Epithelial cell of prostate (primary cell): ENCODE measurements at places on chromosomes 12 and 14.

- DNase-seq = no peak
Measured at GRCh38 chr12:85765453-85765869, 70.7 kb downstream of the RASSF9 start.

DNA sequence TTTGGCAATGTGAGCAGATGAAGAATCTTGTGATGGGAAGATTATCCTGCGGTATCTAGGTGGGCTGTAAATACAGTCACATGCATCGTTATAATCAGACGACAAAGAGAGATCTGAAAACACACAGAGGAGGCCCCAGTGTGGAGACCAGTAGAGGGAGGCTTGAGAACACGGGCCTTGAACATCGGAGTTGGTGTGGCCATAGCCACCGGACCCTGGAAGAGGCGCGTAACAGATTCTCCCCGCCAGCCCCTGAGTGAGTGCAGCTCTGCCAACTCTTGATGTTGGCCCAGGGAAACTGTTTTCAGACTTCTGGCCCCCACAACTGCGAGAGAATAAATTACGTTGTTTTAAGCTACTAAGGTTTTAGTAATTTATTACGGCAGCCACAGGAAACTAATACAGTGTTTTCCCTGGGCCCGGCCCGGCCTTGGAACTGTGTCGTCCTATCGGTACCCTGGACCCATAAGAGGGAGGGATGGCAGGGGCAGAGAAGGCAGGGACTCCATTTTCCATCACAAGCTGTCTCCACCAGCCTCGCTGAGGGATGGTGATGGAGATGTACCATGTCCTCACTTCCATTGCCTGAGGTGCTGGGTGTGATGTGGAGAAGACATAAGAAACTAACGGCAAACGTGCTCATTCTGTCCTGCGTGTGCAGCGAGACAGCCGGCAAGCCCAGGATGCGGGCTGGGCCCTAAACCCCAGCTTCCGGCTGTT, 91.6 kb downstream of the NTF3 start:
- DNase-seq = no peak

DNA sequence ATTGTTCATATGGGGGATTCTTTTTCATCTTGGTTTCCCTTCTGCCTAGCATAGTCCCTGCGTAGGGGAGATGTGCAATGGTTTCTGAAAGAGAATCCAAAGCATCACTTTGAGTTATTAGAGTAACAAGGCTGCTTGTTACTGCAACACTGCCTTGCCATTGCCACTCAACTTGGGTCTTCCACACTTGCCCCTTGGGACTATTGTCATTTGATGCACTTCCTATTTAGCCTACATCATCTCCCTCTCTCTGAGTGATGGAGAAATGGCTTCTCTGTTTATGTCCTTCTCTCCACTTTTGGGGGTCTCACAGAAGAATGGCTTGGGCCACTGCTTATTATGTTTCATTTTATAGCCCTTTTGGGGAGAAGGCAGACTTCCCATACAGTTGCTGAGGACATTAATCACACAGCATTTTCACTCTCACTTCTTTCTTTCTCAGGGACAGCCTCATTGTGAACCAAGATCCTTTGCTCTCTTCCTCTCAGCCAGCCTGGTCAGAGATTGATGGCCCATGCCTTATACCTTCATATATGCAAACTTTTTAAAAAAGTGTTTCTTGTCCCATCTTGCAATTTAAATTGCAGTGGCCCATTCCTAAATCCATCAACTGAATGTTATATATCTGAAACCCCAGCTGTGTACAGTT, 50.8 kb upstream of the POC1B start:
- DNase-seq = no peak

GRCh38 chr12:16163901-16164300, 113.6 kb downstream of the SLC15A5 start:
- no peak for DNase-seq

GRCh38 chr12:41407232-41407799, 219.2 kb downstream of the PDZRN4 start:
- DNase-seq = no peak

- no peak for DNase-seq
Measured at GRCh38 chr14:89123851-89124250, 293.2 kb downstream of the FOXN3 start.

DNA sequence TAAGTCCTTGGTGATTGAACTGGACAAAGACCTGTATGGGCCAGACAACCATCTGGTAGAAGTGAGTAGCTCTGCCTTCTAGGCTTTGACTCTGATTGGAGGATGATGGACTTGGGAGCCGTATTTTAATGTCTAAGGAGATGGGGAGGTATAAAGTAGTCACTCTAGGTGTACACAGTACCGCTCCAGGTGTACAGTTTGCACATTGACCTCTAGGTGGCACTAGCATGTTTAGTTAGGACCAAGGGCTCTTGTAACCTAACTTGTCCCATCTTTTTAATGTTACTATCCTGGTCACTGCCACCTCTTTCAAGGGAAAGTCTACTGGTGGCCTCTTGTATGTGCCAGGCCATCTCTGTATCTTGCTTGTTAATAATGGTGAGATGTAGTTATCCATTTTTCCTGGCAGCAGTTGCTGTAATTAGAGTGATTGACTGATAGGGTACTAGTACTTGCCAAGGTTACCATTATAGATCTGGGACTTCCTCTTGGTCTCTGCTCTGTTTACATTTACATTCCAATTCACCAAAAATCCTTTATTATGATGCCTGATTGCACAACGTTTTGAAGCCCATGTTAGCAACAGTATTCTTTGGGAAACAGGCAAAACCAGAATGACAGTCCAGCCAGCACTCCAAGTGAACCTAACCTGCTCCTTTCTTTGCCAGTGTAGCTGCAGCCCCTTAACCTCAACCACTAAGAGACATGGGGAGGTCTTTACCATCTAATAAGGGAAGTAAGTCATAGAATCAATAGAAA, 3.6 kb downstream of the SMARCD1 start:
- no peak for DNase-seq

DNA sequence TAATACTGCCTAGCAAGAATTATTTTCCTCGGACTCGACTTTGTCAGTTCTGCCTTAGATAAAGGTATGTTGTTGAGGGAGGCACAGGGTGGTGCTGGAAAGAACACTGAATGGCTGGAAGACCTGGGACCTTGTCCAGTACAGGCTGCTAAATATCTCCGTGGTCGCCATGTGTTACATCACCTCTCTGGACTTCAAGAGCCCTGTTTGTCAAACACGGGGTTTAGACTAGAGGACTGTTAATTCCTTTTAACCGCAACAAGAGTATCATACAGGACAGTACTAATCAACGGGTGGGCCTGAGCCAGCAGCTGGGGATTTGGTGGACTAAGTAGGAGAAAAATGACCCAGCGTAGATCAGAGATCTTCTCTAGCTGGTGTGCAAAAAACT, 476.3 kb downstream of the LRIG3 start:
- DNase-seq = no peak

DNA sequence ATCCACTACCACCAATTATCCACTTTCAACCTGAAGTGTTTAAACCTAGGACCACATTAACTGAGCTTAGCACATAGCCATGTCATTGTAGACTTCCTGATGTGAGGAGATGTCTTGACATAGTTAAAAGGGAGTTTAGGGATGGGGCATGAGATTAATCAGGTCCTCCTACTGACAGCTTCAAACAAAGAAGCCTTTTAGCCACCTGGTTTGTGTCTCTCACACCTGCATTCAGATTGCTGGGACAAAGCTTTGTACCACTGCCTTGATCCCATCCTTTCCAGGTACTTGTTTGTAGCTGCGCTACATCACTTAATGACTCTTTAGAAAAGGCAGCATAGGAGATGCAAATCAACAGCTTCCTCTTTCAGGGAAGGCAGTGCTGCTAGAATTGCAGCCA, 340.7 kb upstream of the DDHD1 start:
- no peak for DNase-seq

DNA sequence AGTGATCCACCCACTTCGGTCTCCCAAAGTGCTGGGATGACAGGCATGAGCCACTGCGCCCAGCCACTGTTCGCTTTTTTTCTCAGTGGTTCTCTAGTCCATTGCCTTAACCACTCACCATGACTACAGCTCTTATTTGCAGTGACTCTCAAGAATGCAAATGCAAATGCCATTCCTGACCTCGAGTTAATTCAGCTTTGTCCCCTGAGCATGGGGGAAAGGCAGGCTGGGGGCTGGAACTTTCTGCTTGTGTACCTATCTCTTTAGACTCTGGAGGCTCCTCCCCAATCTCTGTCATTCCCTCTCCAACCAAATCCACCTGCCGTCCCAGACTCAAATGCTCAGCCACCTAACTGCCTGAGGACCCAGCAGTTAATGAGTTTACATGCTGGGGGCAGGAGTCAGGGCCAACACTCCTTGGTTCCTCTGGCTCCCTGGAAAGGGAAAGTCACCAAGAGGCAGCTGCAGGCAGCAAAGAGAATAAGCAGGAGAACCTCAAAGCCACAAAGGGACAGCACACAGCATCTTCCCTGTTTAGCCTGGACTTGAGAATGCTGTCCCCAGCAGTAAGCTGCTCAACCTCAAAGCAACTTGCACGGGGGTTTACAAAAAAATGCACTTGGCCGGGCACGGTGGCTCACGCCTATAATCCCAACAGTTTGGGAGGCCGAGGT, 5.3 kb upstream of the HNF1A start:
- no peak for DNase-seq

- no peak for DNase-seq
Measured at GRCh38 chr12:56884421-56884820, 49.8 kb downstream of the SDR9C7 start.

DNA sequence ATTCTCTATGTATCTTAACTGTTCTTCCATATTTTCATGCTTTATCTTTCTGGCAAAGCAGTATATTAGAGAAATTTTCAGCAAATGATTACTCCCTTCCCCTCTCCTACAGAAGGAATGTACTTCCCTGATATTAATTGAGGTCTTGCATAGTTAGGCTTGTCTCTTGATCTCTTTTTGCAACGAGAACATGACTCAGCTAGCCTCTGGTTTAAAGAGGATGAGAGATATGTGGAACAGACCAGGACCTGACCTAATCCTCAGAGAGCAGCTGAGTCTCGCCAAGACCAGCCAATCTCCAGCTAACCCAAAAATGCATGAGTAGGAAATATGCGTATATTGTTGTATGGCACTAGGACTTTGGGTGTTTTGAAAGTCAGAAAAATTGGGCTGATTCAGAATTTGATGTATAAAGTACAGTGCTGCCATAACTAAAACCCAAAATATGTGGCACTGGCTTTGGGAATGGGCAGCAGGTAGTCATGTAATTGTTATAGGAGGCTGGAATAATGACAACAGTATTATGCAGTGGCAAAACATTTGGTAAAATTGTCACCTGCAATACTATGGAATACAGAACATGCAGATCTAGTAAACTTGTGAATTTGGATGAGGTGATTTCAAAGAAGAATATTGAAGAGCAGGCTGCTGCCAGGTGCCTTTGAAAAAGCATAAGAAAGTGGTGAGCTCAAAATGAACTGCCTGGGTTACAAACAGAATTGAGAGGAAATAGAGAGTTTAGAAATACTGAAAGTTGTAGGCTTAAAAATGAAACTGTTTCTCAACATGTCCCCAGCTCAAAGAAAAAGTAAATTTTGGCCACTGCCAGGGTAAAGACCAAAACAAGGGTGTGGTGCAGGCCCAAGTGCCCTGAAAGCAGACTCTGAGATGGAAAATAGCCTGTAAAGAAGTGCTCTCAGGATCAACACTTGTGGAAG, 9.3 kb upstream of the USP15 start:
- DNase-seq = no peak

DNA sequence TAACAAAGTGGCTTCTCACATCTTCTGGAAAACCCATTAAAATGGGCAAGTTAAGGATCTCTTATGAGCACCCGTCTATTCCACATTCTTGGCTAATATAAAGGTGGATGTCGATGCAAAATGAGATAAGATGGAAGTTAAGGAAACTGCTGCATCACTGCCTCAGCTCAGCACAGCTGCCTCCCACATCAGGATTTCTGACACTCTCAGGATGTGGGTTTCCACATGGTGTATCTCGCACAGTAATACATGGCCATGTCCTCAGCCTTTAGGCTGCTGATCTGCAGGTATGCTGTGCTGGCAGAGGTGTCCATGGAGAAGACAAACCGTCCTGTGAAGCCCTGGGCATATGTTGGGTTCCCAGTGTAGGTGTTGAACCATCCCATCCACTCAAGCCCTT, 1348.0 kb downstream of the TMEM121 start:
- DNase-seq = no peak

- no peak for DNase-seq
Measured at GRCh38 chr14:100709289-100710284, 17.1 kb upstream of the DLK1 start.

DNA sequence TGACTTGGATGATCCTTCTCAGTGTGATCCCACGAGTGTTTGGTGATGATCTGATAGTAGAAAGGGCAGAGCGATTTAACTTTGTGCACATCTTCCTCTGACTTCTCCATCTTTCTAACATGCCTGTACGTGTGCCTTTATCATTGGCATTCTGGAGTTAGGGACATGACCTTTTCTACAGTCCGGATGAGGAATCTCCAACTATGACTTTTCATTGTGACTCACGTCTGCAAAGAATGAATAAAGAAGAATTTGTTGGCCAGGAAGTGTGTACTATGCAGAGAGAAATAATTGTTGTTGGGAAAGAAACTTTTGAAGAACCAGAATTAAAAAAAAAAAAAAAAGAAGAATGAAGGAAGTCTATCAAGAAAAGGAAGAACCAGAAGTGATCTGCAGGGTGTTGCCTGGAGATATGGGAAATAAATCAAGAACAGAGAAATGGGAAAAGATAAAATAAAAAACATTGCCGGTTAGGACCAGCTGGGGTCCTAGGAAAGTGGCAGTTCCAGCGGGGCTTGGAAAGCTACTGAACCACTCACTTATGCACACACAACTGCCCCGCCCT, 25.3 kb downstream of the PPFIBP1 start:
- DNase-seq = peak; percentile 78

DNA sequence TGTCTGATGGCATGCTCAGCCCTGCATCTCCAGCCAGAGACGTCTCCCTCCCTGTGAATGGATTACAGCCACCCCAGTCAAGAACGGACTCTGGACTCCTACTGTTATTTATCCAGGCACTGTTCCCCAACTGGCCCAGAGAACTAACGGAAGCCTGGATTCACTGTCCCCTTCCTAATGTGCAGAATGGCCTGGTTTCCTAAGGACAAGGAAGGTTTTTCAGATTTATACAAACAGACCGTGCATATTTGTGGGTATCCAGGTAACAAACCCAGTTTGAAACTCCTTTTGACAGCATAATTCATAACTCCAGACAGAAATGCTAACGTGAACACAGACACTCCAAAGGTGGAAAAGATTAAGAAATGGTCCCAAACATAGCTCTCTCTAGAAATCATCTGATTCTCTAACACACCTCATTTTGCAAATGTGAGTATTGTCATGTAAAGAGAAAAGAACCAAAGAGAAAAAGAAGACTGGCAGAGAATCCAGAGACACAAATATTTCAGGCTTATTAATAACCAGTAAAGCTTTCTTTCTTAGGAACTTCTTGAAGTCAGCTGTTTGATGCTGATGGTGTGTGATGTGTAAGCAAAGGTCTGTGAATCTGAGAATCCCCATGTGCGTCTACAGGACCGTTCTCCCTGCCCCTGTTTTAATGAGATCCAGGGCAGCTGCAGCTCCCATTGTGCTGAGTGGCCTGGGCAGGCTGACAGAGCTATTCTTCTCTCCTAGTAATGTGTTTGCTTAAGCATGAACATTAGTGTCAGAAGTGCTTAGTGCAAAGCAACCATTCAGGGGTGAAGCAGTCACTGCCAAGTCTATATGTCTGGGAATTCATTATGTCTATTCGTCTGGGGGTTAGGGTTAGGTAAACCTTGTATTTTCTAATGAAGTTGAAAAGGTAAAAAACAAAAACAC, 86.8 kb upstream of the HIF1A start:
- DNase-seq = no peak

GRCh38 chr14:52852810-52853521, 61.6 kb upstream of the GNPNAT1 start:
- DNase-seq = no peak
